ENCODE measurements at places on chromosomes 7 and 10.

DNA sequence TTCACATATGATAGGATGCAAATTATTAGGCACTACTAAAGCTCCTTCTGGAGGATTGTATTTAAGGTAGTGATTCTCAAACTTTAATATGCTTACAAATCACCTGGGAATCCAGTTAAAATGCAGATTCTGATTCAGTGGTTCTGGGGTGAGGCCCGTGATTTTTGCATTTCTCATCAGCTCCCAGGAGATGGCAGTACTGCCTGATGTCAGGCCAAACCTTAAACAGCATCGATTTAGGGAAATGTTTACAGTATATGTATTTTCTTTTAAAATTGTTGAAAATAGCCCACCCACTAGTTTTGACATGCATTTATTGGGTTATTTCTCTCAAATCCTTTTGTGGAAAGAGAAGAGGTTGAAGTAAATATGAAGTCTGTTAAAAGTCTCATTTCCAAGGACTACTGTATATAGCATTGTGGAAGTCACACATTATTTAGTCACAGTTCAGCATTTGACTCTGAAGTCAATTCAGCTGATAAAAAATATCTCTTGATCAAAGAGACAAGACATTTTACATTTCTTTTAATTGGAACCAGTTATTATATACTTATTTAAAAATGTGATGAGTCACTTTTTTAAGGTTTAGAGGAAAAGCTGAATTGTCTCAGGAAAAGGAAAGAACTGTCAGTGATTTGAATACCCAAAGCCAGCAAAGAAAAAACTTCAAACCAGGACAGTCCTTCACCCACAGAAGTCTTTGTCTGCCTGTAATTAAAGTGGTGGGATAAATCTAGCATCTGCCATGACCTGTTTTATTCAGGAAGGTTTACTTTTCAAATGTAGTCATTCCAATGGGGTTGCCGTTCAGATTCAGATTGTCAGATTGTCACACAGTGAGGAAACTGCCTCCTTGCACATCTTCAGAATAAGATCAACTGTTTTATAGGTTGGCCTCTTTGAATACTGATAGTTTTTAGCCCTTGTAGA is 21.1 kb upstream of the HBP1 start:
- DNase-seq, result peak; percentile 77

- DNase-seq, result no peak
Observed at GRCh38 chr7:121083138-121083789, 94.8 kb downstream of the CPED1 start.

GRCh38 chr10:11335167-11335652 is 276.2 kb downstream of the USP6NL start:
- no peak for DNase-seq

- no peak for DNase-seq
Observed at GRCh38 chr7:50304911-50305582, 531 bp downstream of the IKZF1 start.

DNA sequence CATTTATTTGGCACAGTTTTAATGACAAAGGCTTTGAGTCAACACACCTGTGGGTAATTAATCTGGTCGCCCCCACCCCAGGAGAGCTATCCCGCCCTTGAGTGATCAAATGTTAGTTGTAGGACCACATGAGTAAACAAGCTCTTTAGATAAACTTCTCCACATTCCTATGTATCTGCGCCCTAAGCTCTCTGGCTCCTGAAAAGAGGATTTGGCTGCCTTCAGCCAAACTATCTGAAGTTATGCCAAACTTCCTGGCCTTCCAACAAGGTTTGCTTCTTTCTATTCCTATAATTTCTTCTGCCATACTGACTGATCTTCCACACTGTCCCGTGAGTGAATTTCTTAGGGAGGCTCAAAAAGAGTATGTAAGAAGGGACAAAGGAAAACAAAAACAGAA is 134.2 kb downstream of the RALA start:
- no peak for DNase-seq

DNA sequence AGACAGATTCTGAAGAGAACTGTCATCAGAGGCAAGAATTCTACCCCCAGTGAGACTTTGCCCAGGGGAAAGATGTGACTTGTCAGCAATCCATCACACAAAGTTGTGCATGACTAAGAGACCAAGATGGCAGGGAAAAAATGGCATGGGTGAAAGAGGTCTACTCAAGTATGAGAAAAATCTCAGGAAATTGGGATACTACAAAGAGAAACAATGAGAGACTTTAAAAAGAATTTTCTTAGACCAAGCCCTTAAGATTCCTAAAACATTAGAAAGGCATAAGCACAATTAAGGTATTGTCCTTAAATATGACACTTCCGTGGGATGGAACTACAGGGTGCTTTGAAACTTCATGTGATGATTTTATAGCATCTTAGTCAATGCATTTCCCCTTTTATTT is 45.6 kb upstream of the PDE1C start:
- peak; percentile 36 for DNase-seq

GRCh38 chr10:124342136-124342820 is 76.4 kb downstream of the OAT start:
- no peak for DNase-seq

DNA sequence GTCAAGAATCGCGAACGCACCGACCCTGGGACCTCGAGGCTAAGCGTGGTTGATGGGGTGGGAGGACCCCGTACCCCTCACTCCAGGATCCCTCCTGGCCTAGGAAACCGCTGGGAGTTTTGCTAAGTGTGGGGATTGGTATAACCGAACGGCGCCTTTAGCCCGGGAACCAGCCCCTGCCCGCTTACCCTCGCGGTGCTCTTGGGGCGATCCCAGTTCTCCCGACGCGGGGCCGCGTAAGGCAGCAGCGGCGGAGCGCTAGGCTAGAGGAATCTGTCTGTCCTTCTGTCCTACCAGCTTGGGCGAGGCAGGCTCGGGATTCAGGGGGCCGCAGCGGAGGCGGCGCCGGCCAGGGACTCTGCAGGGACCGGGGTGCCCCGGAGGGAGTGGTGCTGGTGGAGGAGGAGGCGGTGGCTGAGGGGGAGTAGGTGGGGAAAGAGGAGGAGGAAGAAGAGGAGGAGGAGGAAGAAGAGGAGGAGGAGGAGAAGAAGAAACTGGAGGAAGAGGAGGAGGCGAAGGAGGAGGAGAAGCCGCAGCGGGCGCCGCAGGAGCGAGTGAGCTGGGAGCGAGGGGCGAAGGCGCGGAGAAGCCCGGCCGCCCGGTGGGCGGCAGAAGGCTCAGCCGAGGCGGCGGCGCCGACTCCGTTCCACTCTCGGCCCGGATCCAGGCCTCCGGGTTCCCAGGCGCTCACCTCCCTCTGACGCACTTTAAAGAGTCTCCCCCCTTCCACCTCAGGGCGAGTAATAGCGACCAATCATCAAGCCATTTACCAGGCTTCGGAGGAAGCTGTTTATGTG is 439 bp upstream of the EMX2 start:
- peak; percentile 27 for DNase-seq

GRCh38 chr7:66698652-66699205 is 41.8 kb upstream of the RABGEF1 start:
- no peak for DNase-seq

DNA sequence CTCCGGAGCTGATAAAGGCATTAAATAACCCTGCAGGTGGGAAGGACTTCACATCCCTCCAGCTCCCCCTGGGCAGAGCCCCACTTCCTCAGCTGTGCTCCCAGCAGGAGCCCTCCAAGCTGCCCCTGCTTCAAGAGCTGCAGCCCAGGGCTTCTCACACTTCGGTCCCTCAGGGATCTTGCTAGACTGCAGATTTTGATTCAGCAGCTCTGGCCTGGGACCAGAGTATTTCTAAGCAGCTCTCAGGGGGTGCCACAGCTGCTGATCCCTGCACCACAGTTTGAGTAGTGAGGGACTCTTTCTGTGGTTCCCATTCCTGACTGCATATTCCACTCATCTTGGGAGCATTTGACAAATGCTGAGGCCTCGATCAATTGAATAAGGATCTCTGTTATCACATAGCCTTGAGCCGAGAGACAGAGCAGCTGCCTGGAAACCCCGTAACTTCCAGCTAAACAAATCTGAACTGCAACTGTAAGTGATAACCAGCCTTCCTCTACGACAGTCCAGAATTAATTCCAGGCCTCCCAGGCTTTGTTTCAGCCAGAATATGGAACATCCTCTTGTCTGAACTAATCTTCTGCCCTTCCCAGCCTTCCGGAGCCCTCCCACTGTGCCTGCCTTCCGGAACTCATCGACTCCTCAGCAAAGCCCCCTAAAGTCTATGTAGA is 161.4 kb downstream of the CCDC3 start:
- no peak for DNase-seq

GRCh38 chr7:17212188-17212587 is 86.3 kb upstream of the AHR start:
- no peak for DNase-seq

DNA sequence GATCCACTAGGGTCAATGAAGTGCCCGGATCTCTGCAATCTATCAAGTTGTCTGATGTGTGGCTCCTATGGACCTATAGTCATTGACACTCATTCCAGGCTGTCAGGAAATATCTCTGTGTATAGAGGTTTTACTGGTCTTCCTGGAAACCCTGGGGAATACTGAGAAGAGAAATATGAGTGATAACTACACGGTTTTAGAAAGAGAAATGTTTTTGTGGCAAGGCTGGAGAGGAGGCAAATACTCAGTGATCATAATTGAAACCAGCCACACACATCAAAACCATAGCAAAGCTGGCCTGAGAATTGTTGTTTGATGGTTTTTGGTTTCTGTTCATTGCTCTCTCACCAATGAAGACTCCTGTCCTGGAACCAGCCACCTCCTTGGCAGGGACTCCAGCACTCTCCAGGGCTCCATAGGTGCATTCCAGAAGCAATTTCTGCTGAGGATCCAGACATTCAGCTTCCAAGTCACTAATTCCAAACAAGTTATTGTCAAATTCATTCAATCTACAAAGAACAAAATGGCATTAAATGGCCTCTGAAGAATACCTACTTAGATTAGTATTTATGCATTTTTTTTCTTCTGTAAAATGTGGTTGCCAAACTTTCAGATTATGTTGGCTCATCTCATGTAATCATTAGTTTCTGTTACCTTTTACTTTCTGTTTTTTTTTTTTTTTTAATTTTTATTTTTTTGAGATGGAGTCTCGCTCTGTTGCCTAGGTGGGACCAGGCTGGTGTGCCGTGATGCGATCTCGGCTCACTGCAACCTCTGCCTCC is 108.6 kb upstream of the ABI1 start:
- no peak for DNase-seq

DNA sequence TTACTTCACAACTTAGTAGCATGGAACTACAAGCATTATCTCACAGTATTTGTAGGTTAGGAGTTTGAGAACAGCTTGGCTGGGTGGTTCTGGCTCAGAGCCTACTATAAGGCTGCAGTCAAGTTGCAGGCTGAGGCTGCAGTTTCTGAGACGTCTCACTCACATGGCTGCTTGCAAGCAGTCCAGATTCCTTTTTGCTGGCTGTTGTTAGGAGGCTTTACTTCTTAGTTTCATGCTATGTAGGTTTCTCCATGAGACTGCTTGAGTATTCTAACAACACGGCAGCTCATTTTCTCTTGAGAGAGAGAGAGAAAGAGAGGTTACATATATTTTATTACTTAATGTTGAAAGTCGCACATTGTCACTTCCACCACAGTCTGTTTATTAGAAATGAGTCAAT is 1073.9 kb downstream of the NXPH1 start:
- no peak for DNase-seq

- DNase-seq, result no peak
Observed at GRCh38 chr10:3813267-3813666, 28.3 kb upstream of the KLF6 start.

- no peak for DNase-seq
Observed at GRCh38 chr10:129564923-129565322, 97.9 kb downstream of the MGMT start.

DNA sequence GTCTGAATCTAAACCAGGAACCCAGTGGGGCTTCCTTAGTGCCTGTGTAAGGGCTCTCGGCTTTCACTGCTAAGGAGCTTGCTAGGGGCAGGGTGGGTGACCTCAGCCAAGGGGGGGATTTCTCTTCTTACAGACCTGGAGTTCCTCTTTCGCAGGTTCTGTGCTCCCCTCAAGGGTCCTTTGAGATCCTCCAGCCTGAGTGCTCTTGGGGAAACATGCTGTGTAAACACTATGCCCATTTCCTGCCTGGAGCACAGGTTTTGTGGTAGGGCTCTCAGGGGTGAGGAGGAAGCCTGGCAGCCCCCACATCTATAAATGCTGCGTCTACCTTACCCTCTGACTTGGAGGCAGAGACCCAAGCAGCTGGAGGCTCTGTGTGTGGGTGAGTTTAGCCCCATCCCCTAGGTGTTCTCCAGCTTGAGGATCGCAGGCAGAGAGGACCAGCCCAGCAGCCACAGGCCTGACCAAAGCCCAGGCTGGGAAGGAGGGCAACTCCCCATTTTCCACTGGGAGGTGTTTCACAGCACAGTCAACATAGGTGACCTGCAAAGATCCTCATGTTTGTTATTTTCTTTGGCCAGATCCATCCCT is at the start of gene SFTPA1:
TSS of gene SFTPA1 (plus strand) at position 339 of the 591 bp plus-strand sequence. CDS start 887 bp downstream, outside the sequence.
- no peak for DNase-seq

DNA sequence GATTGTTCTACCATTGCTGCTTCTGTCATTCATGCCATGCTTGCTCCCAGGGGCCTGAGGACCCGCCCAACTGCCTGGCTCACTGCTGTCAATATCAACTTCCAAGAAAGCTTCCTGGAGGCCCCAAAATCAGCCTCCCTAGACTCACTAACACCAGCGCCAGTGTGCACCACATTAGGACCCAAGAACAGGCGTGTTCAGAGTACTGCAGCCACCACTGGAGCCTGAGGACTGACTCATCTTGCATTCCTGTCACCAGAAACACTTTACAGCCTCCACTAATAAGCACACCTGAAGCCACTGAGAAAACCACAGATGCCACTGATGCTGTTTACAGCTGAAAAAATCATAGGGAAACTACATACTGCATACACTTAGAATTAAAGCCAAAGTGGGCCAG is 1284.3 kb downstream of the TYW1 start:
- no peak for DNase-seq

GRCh38 chr7:139403601-139404000 is 43.9 kb downstream of the LUC7L2 start:
- DNase-seq, result no peak

GRCh38 chr10:92408017-92408361 is 117.0 kb downstream of the MARCHF5 start:
- DNase-seq, result no peak

DNA sequence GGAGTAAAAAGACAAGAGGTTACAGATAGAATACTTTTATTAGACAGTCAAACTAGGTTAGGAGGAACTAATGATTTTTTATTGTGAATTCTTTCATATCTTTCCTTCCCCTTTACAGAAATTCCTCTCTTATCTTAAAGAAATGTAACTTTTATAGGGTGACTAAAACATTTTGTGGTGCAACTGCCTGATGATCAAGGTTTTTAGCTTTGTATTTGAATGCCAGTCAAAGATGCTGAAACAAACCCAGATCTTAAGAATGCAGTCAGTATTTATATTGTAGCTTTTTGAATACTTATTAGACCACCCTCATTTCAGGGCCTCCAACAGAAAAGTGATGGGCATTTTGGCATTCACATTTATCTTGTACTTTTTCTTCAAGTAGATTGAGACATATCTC is 27.4 kb downstream of the TAX1BP1 start:
- DNase-seq, result no peak

- DNase-seq, result no peak
Observed at GRCh38 chr10:25191162-25191895, 16.5 kb downstream of the GPR158 start.

GRCh38 chr10:73117976-73118743 is 7.9 kb downstream of the NUDT13 start:
- DNase-seq, result no peak
